ENCODE measurements at places on chromosomes 3 and 15.

- DNase-seq = peak; percentile 25
Measured at GRCh38 chr3:112640930-112641801, at the start of gene CCDC80. CCDC80 (minus strand) TSS chr3:112641143; CDS start chr3:112639905, 1,238 bp downstream.

DNA sequence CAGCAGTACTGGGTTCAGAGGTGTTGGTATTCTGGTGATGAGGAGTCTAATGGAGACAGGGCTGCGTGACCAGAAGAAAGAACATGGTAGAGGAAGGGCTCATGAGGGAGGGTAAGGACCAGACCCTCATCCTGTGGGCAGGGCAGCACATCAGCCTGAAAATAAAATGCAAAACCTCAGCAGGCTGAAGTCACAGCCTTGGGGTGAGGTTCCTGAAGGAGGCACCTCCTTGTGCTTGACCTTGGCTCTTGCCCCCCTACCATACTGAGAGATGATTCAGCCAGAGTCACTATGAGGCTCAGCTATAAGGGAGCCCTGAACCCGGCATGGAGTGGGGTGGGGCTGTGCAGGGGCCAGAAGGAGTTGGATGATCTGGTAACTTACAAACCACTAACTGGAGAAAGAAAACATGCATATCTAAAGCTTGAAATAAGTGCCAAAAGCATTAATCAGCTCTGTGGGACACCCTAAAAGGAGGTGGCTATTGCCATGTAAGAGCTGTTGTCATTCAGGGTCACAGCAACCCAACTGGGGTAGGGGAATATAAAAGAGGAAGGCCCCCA is 60.2 kb downstream of the CORO2B start:
- no peak for DNase-seq

DNA sequence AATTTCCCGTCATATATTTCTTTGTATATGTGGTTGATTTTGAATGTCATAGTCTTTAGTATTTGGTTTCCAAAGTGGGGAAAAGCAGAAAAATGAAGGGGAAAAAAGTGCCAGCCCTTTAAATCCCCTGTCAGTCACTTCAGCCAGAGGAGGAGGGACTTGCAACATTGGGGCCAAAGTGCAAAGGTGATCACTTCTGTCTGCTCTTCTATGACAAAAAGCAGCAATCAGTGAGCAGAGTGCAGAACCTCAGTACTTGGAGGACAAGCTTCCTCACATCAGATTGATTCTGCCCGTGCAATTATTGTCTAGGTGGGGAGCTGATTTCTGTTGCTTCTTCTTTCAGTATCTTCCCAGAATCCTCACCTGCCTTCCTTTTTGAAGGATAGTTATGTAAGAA is 60.0 kb downstream of the STT3B start:
- no peak for DNase-seq

- DNase-seq = peak; percentile 11
Measured at GRCh38 chr3:17979252-17979651, 236.8 kb upstream of the TBC1D5 start.

DNA sequence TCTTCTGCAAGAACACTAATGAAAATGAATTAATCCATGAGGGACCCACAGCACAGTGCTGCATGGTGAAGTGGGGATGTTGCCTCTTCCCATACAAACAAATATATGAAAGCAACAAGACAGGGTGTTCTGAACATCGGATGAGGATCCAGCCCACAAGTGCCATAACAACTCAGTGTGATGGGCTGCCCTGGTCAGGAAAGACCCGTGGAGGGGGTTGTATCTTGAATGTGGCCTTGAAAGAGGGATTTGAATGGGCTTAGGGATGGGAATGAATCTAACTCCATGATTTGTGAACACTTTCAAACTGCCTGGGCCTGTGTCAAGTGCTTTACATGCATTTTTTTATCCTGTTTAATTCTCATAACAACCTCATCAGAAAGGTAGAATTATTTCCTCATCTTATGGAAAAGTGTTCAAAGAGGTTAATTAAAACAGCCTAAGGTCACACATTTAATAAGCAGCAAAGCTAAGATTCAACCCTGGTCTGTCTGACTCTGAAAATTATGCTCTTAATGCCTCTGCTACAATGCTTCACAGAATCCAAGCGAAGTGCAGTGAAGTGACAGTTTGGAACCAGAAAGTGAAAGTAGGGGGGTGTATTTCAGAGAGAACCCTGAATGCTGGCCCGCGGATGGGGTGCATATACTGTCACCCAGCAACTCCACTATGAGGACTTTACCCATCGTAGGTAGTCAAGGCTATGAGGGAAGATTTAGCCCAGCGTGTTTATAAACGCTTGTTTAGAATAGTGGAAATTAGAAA is 65.6 kb upstream of the HEG1 start:
- DNase-seq = peak; percentile 32

DNA sequence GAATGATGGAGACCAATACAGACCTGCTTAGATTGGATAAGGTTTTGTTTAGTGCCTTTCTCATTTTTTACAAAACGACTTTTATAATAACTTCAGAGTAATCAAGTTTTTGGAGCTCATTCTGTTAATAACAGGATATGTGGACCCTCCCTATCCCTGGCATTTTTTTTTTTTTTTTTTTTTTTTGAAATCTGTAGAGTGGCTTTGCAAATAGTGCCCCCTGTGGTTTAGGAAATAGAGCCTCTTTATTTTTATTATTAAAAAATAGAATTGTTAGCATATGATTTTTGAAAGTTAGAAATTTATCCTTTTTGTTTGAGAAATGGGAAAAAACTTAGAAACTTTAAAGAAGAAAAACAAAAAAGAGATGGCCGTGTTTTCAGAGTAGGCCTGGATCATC is 11.4 kb downstream of the SKIL start:
- DNase-seq = peak; percentile 30

DNA sequence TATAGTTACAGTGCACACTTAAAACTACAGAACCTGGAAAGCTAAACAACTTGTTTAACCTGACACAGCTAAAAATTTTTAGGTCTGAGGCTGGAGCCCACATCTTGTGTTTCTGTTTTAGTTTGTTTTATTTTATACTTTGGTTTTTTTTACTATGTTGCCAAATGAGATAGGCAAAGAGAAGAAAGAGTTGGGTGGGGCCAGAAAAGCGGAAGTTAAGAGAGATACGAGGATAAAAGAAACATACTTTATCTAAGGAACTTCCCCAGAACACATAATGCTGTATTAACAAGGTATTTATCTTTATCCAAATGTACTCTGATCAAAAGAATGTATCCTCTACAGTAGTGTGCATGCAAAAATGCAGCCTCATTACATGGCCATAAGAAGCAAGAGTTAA is 1145.7 kb downstream of the EPHA3 start:
- peak; percentile 11 for DNase-seq
